ENCODE measurements at places on chromosomes 16 and 17.
A peak's percentile ranks its signal among the peaks of the same experiment; 100 is the strongest.

- DNase-seq = no peak
Observed at GRCh38 chr17:7204336-7204735, 15.3 kb downstream of the DLG4 start.

GRCh38 chr16:19757026-19757425 is 39.0 kb downstream of the IQCK start:
- DNase-seq = no peak

DNA sequence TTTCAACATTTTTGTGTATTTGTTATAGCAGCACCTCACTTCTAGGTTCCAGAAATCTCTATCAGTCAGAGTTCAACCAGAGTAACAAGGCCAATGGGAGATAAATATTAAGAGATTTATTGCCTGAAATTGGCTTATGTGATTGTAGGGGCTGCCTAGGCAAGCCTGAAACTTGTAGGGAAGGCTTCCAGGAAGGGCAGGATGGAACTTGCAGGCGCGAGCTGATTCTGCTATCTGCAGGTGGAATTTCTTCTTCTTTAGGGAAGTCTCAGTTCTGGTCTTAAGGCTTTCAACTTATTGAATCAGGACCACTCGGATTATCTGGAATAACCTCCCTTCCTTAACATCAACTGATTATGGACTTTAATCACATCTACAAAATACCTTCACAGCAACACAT is 199.5 kb upstream of the NLRP1 start:
- no peak for DNase-seq

DNA sequence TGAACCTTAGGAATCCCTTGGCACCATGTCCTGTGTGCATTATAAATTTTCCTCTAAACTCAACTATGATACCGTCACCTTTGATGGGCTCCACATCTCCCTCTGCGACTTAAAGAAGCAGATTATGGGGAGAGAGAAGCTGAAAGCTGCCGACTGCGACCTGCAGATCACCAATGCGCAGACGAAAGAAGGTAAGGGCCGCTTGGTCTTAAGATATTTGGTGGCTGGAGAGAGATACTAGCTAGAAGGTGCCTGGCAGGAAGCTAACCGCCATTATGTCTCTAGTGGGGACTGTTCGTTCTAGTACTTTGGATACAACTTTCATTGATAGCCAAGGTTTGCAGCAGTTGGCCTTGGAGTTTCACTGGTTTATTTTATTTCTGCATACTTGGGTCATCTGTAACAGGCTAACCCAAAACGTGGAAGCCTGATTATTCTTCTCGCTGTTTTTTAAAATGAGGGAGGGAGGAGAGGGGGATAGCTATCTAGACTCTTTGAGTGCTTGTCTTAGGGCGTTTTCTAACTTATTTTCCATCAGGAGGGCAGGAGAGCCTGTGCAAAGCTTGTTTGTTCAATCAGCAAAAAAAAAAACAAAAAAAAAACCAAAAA is 1.3 kb downstream of the RBBP6 start:
- peak; percentile 49 for DNase-seq

GRCh38 chr17:42702446-42702845 is 20.1 kb downstream of the CNTNAP1 start:
- DNase-seq = peak; percentile 70

DNA sequence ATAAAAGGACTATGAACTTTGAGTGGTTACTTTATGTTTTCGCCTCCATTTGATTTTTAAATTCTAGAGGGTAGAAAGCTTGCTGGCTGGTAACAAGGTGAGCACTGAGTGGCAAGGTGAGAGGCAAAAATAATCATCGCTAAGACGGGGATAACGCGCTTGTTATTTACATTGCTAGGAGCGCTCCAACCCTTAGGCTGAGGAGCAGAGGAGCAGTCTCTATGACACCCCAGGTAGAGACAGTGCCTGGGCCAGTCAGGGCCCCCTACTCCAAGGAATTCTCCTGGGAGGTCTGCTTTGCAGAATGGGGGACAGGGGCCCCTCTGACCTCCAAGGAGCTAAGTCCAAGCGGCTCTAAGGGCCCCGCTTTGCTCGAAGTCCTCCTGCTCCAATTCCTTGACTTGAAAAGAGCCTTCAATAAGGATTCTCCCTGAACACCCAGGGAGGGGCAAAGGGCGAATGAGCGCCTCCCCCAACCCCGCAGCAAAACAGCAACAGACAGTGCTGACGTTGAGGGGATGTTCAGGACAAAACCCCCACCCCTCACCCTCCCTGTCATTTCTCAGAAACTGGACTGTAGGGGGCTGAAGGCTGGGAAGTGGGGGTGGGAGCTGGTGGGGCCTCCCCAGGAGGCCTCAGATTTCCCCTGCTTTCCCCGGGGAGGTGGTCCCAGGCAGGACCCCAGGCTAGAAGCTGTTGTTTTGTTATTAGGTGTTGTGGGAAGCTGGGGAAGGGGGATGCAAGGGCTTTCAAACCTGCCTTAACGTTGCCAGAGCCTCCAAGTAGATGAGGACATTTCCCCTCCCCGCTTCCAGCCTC is 10.2 kb upstream of the FOXF1 start:
- DNase-seq = no peak

- DNase-seq = no peak
Observed at GRCh38 chr17:48816438-48816773, 623 bp downstream of the TTLL6 start.

DNA sequence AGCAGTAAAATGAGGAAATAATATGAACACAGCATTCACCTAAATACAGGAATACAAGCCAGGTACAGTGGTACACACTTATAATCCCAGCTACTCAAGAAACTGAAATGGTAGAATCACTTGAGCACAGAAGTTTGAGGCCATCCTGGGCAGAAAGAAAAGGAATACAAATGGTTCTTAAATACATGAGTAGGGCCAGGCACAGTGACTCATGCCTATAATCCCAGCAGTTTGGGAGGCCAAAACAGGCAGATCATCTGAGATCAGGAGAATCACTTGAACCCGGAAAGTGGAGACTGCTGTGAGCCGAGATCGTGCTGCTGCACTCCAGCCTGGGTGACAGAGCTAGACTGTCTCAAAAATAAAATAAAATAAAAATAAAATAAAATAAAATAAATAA is 23.0 kb upstream of the SMG8 start:
- DNase-seq = no peak

DNA sequence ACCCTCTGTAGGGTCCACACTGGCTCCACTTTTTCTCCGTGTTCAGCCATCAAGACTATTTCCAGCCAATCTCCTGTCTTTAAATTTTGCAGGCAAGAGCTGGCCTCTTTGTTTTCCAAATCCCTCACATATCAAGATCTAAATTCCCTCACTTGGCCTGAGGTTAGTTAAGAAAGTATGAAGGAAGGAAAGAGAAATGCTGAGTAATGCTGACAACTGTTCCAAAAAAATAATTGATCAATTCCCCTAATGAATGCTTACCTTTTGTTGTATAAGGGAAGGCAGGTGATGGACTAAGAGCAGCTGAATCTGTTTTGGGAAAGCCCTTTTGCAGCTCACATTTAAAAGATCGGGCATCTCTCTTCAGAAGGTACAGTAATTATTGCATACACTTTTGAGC is 105.1 kb upstream of the KCNJ16 start:
- no peak for DNase-seq

DNA sequence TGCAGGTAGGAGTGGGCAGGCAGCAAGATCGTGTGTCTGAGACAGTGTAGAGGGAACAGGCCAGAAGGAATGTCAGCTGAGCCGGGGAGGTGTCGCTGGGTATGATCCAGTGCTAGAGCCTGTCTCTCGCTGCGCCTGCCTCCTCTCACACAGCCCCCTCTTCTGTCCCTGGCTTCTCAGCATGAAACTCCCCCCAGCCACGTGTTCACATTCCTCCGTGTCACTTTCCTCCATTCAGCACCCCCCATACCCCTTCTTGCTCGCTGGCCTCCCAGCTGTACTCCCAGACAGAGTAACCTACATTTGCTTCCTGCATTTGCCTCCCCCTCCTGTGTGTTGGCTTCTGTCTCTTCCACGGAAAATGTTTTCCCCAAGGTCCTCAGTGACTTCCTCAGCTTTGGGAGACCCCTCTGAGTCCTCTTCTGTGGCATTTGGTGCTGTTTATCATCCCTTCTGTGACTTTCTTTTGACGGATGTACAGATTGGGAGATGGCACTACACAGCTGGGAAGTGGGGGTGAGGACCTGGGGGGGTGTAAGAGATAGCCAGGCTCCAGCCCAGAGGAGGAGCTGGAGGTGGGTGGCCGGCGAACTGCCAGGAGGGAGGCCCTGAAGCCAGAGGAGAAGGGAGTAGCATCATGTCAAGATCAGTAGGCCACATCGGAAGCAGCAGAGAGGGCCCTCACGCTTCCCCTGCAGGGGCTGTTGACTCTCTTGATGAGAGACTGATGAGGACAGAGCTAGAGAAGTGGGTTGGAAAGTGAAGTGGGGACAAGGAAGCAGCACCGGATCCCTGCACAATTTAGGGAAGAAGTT is 19.2 kb downstream of the SGF29 start:
- DNase-seq = no peak

- peak; percentile 96 for DNase-seq
Observed at GRCh38 chr17:44066204-44066930, at the start of gene LSM12. TSS of gene LSM12 (minus strand) at chr17:44066671. CDS start at chr17:44066587, 84 bp downstream.

GRCh38 chr16:813204-813915 is 12.8 kb upstream of the GNG13 start:
- peak; percentile 54 for DNase-seq

DNA sequence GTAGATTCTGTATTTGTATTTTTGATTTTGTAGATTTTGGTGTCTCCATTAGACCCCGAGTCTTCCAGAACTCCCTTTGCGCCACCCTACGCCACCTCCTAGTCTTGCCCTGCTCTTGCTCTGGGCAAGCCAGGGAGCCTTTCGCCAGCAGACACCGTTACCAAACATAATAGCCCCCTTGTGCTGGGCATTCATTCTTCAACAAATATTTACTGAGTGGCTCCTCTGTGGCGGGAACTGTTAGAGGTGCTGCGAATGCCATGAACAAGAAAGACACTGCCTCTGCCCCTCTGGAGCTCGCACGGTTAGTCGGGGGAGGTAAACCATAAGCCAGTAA is 841 bp upstream of the GPT2 start:
- DNase-seq = no peak

- DNase-seq = no peak
Observed at GRCh38 chr17:1190751-1191331, 11.1 kb upstream of the ABR start.

DNA sequence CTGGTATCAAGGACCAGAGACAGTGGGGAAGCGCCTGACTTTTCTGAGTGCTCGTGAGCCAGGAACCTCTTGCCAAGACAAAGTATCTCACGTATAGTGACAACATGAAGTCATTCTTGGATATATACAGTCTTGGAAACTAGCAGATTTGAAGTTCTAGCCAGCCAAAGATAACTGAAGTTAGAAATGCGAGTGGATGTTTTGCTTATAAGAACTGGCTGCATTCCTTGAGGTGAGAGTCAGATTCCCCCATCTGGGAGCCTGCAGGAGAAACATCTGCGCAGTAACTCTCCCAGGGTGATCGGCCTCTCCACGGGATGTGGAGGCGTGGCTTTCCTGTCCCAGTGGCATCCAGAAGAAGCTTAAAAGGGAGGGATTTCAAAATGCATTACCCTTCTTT is 89.8 kb downstream of the SHISA6 start:
- no peak for DNase-seq

DNA sequence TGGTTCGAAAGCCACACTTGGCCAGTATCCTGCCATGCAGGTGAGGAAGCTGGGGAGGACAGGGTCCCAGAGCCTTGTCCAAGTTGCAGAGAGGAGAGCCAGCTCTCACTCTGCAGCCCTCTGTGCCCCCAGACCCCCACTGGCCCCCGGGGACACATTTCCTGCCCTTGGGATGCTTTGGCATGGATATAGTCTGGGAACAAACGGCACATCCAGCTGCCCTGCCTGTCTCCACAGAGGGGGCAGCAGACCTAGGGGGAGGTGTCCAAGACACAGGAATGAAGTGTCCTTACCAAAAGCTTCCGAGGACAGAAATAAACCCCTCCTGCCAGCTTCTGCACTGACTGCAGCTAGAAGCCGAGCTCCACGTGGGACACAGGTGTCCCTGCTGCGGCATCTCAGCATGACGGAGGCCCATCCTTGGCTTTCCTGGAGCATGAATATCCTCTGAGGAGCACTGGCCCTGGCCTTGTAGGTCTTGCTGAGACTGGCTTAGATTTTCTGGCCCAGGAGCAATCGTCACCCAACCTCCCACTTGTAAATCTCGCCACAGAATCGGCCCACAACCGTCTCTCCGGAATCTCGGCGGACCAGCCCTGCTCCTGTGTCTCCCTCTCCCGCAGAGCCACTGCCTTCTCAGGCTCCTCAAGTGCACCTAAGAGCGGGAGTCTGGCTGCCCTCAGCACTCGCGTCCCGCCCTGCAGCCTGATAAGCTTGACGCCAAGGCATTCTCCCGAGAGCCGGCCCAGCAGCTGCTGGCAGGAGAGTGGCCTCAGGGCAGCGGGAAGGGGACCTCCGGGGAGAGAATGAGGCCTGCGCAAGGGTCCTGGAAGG is 1.1 kb upstream of the CAPN15 start:
- DNase-seq = no peak

DNA sequence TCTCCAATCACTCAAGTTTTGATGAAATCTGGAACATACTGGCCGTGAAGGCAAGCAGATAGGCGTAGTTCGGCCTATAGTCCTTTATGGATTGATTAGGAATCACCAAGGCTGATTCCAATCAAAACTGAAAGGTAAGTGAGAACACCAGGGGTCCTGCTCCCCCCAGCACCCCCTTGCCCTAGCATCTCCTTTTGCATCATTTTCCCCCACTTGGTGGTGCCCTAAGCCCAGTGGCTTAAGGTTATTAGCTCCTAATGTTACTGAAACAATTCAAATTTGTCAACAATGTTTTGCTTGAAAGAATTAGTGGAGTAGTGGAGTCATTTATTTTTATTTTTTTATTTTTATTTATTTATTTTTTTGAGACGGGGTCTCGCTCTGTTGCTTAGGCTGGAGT is 4.9 kb downstream of the SLFN14 start:
- DNase-seq = no peak

- no peak for DNase-seq
Observed at GRCh38 chr16:69932691-69933392, 18.3 kb upstream of the CLEC18A start.

DNA sequence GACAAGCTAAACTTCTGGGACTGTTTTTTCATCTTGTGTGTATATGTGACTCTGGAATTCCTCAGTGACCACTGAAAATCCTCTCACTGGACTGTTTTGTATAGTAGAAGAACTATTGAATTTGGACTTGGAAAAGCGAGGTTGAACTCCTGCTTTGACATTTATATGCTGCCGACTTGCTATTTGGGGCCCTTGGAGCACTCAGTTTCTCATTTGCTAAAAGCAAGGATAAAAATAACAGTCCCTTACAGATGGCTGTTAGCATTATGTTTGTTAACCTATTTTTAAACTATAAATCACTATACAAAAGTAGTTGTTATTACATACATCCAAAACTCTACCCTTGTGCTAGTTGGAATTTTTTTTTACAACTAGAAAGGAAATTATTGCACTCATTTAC is 9.0 kb downstream of the VMP1 start:
- DNase-seq = no peak

DNA sequence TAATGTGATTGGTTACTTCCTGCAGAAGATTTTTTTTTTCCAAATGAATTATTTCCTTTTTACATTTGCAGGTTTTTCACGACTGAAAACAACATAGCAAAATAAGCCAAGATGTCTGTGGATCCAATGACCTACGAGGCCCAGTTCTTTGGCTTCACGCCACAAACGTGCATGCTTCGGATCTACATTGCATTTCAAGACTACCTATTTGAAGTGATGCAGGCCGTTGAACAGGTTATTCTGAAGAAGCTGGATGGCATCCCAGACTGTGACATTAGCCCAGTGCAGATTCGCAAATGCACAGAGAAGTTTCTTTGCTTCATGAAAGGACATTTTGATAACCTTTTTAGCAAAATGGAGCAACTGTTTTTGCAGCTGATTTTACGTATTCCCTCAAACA is 2.4 kb downstream of the MIS12 start:
- no peak for DNase-seq

- DNase-seq = no peak
Observed at GRCh38 chr16:47713225-47713595, 252.1 kb downstream of the PHKB start.
